ENCODE measurements at places on chromosomes 5 and 9.

- DNase-seq = peak; percentile 62
Observed at GRCh38 chr9:133115604-133116345, 5.3 kb downstream of the RALGDS start.

- no peak for DNase-seq
Observed at GRCh38 chr5:143434261-143435209, 31.0 kb upstream of the NR3C1 start.

- no peak for DNase-seq
Observed at GRCh38 chr5:101482931-101483330, 579.8 kb upstream of the ST8SIA4 start.

DNA sequence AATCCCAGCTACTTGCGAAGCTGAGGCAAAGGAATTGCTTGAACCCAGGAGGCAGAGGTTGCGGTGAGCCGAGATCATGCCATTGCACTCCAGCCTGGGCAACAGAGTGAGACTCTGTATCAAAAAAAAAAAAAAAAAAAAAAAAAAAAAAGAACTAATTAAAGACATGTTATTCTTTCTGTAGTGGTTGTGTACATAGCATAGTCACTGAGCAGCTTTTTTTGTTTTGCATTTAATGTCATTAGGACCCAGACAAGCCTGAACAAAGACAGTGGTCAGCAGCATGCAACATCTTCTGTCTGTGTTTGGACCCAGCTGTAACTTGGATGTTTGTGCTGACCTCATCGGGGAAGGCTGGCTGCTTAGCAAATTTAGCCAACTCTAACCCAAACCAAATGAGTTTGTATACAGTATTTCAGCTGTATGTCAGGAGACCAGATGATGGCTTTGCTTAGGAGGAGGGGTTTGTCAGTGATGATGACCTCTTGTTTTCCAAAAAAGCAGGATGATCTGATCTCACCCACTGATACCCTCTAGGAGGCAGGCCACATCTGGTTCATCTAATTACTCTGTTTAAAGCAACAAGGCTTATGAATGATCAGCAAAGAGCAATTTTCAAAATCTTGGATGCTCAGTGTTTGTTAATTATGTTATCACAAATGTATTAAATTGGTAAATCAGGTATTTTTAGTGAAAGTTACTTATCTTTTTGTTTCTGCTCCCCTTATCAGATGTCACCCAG, 39.5 kb downstream of the SNCAIP start:
- DNase-seq = no peak

DNA sequence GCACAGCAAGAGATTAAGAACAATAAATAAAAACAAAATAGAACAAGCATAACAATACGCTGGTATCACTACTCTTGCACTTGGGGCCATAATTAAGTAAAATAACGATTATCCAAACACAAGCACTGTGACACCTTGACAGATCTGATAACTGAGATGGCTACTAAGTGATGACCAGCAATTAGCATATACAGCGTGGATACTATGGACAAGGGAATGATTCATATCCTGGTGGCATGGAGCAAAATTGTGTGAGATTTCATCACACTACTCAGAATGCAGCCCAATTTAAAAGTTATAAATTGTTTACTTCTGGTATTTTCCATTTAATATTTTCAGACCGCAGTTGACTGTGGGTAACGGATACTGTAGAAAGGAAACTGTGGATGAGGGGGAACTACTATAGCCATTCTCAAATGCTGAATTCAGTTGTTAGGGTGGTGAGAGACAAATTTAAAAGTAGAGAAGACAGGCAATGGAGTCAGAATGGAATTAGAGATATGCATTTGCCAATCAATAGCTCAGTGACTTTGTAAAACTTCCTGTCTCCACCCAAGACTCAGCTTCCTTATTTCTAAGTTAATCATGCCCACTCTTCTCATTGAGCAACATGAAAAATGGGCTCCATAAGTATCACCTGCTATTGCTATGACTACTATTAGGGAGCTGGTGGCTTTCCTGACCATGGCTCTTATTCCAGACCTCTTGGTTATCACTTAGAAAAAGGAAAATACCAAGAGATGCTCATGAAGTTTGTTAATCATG, 300.8 kb downstream of the TRIM32 start:
- peak; percentile 29 for DNase-seq

DNA sequence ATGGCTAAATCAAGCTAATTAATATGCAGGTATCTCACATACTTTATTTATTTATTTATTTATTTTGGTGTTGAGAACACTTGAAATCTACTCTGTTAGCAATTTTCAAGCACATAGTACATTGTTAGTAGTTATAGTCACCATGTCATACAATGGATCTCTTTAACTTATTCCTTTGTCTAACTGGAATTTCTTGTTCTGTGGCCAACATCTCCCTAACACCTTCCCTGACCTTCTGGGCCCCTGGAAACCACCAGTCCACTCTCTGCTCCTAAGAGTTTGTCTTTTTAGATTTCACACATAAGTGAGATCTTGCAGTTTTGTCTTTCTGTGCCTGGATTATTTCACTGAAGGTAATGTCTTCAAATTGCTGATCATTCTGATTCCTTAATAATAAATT, 229.1 kb downstream of the SEMA5A start:
- DNase-seq = no peak

DNA sequence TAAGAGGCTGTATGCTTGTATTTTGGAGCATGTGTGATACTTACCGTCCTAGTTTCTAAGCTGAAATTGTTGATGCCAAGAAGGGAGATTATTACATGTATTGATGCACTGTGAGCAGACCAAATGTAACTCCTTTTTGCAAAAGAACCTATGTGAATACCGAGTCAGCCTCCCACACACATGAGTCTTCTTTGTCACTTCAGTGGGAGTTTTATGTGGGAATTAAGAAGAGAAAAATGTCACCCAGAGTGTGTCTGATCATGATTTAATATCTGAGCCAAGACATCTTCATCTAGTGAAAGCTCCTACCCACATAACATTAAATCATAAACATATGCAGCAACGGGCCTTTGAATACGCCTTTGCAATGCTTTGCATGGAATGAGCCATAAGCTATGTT, 380.3 kb upstream of the ACTBL2 start:
- no peak for DNase-seq

GRCh38 chr5:74951865-74952264, 85.7 kb upstream of the FAM169A start:
- no peak for DNase-seq

- no peak for DNase-seq
Observed at GRCh38 chr9:130327070-130327780, 61.7 kb downstream of the HMCN2 start.

GRCh38 chr5:123874600-123875201, 362.7 kb downstream of the CSNK1G3 start:
- peak; percentile 7 for DNase-seq

GRCh38 chr5:143968071-143968878, 156.3 kb downstream of the HMHB1 start:
- DNase-seq = peak; percentile 75

- no peak for DNase-seq
Observed at GRCh38 chr5:37667846-37668245, 172.0 kb downstream of the GDNF start.

DNA sequence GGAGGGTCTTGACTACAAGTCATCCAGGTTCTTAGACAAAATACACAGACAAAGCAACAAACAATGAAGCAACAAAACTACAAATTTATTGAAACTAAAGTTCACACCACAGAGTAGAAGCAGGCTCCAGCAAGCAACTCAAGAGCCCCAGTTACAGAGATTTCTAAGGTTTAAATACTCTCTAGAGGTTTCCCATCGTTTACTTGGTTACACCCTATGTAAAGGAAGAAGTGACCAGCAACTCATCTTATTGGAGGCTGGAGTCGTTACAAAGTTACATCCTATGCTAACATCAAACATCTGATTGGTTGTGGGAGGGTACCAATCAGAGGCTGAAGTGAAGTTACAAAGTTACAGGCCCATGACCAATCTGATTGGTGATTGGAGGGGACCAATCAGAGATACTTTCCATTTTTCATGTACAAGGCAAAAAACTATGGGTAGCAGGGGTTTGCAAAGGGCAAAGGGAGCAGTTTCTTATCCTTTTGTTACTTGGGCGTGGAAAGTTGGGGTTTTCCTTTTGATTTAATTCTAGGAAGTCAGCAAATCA, 2292.6 kb upstream of the C9orf72 start:
- DNase-seq = no peak

DNA sequence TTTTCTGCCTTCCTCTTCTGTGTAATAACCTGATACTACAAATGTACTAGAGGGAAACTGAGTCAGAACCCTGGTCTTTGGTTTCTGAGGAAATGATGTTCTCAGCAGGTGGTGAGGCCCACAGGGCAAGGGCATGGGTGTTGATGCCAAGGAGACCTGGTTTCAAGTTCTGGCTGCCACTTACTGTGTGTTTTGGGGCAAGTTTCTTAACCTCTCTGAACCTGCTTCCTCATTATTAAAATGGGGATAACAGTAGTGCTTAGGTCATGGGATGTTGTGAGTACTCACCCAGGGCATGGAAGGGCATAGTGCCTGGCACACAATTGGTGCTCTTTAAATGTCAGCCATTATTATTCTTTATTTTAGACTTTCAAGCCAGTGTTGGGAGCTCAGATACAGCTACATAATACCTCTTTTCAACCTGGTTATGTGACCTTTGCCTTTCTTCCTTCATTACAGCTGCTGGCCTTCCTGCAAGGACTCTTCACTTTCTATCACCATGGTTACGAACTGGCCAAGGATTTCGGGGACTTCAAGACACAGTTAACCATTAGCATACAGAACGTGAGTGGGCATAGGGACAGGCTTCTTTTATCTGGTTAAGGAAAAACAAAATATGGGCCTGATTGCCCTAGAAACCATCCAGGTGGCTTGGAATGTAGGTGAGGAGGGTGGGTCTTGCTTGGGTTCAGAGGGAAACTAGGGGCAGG, 131.5 kb downstream of the ARHGAP26 start:
- DNase-seq = no peak

DNA sequence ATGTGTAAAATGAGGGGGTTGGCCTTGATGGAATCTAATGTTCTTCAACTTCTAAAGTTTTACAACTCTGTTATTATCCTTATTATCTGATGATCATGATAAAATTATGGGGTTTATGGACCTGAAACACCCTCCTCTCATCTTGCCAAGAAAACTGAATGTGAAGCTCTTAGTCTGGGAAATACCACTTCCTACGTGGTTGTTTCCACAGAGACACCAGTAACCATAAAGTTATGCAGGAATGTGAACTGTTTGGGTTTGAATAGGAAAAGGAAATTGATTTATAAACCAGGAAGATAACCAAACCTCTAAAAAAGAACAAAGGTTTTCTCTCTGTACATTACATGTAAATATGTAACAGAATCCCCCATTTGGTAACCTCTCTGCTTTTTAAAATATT, 28.3 kb upstream of the RAI14 start:
- DNase-seq = peak; percentile 82

GRCh38 chr5:150026682-150027172, 26.2 kb downstream of the HMGXB3 start:
- DNase-seq = no peak

- DNase-seq = no peak
Observed at GRCh38 chr5:62263401-62263800, 42.6 kb upstream of the KIF2A start.

DNA sequence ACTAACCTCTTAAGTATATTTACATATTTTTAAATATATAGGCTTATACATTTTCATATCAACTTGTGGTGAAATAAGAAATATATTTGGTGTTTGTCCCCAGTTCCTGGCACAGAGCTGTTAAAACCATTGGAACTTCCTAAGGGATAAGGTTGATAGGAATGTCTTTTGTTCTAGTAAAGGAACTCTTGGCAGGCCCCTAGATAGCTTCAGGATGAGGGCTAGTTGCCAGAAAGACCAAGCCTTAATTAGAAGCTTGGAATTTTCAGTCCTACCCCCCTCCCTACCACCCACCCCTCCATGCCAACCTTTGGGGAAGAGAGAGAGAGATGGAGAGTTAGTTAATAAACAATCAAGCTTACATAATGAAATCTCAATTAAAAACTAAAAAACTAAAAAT, 638.6 kb upstream of the ACO1 start:
- no peak for DNase-seq

GRCh38 chr5:111830333-111830732, 73.3 kb upstream of the NREP start:
- DNase-seq = peak; percentile 93

GRCh38 chr5:33641744-33642505, 201.2 kb downstream of the TARS1 start:
- peak; percentile 40 for DNase-seq

GRCh38 chr5:31366941-31367340, 165.0 kb downstream of the DROSHA start:
- DNase-seq = peak; percentile 58

GRCh38 chr9:126698251-126698650, 84.5 kb downstream of the LMX1B start:
- no peak for DNase-seq

DNA sequence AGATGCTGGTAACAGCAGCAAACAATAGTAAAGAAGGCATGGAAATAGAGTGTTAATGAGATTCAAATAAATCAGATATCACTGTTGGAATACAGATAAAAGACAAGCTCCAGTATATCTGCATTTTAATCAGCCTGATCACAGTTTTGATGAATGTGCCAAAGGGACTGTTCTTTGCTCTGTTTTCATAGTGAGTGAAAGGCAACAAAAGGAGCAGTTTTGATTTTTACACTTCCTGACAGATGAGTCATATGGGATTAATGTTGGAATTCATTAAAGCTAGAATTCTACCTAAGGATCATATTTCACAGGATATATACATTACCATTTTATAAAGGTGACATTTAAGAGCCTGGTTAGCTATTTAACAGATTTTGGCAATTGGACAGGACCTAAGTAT, 743.3 kb upstream of the PTPRD start:
- peak; percentile 27 for DNase-seq

- DNase-seq = no peak
Observed at GRCh38 chr5:1316588-1317340, 21.9 kb upstream of the TERT start.

GRCh38 chr5:158033724-158034123, 174.8 kb upstream of the CLINT1 start:
- DNase-seq = no peak

- peak; percentile 55 for DNase-seq
Observed at GRCh38 chr5:78647351-78647818, 1.2 kb downstream of the LHFPL2 start.

- no peak for DNase-seq
Observed at GRCh38 chr9:33202018-33202417, 34.9 kb upstream of the B4GALT1 start.

GRCh38 chr9:105421154-105421553, 26.7 kb upstream of the FSD1L start:
- DNase-seq = no peak

DNA sequence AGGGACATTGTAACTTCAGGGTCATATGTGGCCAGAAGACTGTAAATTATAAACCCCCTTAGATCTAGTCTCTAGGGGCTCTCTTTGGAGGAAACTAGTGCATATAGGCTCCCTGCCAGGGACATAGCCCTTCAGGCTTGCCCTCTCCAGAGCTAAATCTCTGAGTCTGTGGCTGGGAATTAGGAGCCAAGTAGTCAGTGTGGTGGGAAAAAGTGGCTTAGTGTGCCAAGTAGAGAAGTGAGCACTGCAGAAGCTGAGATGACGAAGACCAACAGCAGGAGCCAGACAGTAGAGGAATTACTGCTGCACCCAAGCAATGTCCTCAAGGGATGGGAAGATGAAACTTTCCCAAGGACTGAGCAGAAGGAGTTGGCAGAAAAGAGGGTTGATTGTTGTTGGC, 71.2 kb downstream of the CWC27 start:
- peak; percentile 44 for DNase-seq

- DNase-seq = peak; percentile 59
Observed at GRCh38 chr9:107488375-107489143, 1.0 kb downstream of the KLF4 start.

- DNase-seq = no peak
Observed at GRCh38 chr9:79945016-79945415, 373.3 kb downstream of the TLE4 start.

Measured in fibroblast of skin of back (primary cell).